ENCODE measurements at places on chromosomes 3 and 15. TPM values are rescaled to one million over a fixed set of nuclear protein-coding genes. Genes with fewer than 3 reads are reported as not detected.

DNA sequence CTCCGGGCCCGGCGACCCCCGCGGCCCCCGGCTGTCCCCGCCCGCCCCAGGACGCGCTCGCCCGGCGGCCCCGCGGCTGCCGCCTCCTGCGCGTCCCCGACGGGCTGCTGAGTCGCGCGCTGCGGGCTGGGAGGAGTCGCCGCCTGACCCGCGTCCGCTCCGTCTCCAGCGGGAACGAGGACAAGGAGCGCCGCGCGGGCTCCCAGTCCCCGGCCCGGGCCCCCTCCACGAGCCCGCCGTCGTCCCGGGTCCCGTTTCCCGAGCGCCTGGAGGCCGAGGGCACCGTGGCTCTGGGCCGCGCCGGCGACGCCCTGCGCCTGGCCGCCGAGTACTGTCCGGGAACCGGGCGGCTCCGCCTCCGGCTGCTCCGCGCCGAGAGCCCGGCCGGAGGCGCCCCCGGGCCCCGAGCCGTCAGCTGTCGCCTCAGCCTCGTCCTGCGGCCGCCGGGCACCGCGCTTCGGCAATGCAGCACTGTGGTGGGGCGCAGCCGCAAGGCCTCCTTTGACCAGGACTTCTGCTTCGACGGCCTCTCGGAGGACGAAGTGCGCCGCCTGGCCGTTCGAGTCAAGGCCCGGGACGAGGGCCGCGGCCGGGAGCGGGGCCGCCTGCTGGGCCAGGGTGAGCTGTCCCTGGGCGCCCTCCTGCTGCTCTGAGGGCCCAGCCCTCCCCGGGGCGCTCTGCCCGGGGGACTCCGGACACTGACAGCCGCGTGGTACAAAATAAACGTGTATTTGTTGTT lies 1.5 kb downstream of the C2CD4A start:
- DNase-seq: no peak

- no peak for DNase-seq
These were observed 16.4 kb upstream of the CBLB start for GRCh38 chr3:105885256-105885655.

NBEAL2 gene
- 163 TPM for total RNA-seq

FBXW12 gene
- total RNA-seq: not detected

IL5RA gene
- total RNA-seq: 0.59 TPM

DNA sequence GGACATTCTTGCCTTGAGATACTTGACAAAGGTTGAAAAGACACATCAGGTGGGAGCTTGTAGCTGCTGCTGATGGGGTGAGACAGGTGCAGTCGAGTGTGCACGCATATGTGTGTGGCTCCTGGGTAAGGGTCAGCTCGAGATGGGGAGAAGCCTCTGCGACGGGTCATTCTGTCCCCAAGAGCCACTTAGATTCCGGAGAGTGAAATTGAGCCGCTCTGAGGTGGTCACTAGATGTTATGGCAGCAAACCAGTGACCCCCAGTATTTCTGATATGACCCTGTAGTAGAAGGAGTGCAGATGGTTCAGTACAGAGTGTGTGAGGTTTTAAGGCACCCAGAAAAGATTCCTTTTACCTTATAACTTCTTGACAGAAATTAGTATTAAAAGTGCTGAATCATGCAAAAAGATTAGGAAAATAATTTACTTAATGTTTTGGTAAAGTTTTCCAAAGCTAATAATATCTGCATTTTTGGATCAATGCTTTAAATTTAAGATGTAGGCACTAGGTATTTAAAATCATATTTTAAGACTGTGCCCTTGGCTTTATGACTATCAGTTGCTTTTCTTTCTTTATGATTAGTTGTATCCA lies 241.9 kb upstream of the TOPAZ1 start:
- no peak for DNase-seq

DNA sequence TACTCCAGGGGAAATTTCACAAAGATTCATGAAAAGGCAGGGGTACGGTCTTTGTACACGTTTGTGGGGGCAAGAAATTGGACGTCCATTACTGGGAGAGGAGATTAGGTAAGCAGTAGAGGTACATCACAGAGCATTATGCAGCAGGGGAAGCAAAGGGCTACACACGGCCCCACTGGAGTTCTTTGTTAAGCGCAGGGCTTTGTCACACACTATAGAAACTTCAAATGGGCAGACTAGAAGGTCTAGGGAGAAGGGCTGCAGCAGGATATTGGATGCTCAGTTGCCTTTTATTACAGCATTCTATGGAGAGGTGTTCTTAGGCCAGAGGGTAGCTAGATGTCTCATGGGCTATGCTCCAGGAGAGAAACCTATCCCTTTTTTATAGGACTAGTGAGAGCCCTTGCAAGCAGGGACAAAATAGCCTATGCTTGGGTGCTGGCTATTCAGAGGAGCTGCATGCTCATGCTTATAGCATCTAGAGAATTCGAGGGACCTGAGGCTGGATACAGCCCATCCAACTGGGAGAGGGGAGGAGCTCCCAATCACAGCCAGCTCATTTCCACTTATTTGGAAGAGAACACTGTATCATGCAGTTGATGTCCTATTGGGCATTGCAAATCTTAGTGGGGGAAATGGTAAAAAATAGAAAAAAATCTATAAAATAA lies 506.4 kb upstream of the ADAMTS9 start:
- DNase-seq: no peak

ACTRT3 gene
- total RNA-seq: not detected

ACP3 gene
- not detected for total RNA-seq

SLC2A2 gene
- not detected for total RNA-seq

GRCh38 chr3:66224220-66224619 lies 3.4 kb downstream of the SLC25A26 start:
- DNase-seq: no peak

SLC9C1 gene
- not detected for total RNA-seq

DNA sequence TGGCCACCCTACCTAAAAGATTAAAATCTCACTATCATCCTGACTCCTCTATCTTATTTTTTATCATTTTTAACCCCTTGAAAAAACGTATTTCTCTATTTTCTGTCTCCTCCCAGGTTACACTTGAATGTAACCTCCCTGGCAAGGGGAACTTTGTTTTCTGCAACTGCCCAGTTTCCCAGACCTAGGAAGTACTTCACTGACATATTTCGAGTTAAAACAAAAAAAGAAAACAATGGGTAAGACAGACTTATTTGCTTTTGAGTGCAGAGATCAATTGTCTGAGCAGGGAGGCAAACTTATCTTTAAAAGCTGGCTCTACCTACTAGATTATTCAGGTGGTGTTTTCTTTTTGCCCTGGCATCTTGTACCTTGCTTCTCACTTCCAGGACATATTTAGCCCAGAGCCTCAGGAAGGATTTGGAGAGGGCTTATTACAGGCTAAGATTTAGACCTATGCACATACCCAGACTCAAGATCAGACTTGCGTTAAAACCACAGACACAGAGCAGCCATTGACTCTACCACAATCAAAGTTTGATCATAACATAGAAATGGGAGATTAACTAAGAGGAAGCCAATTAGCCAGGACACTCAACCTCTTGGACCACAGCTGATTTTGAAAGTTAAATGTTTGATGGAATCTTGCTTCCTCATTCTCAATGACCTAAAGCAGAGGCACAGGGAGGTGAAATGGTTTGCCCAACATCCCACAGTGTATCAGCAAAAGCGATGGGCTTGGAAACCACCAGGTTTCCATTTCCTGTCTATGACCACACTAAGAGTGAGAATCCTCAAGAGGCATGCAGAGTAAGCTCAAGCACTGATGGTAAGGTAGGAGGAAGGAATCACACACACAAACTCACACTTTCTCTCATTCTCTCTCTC lies 169.5 kb upstream of the THBS1 start:
- no peak for DNase-seq

- DNase-seq: no peak
These were observed 27.6 kb upstream of the P2RY13 start for GRCh38 chr3:151356794-151357462.

DNA sequence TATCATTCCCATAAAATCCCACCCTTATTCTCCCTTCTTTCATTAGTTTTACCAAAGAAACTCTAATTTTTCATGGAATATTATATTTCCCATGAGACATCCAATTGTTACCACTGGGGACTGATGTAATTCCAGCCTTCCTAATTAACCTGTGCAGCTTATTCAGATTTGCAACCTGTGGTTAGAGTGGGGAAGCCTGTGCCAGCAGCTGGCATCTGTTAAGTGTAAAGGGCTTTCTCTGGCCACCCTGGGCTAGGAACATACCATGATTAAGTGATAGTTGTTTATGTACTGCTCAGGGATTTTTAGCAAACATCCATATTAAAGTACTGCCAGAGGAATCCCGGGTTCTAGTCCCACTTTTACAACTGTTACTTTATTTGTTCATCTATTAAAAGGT lies 78.2 kb downstream of the TPRG1 start:
- no peak for DNase-seq

DNA sequence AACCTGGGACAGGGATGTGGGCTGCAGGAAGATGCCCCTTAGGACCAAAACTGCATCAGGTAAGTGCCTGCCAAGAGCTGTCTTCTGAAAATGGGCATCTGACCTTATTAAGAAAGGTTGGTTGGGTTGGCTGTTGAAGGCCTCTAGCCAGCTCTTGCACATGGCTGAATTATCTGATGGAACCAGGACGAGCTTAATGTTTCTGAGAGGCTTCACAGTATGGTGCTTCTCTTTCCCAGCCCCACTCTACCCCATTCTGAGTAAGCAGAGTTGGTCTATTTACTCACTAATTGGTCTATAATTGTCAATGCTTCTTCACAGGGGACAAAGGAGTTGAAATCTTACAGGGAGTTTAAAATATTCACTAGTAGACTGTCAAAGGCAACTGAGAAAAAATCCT lies 48.4 kb downstream of the DTWD1 start:
- no peak for DNase-seq

Measured in CD4-positive, alpha-beta T cell (primary cell).